Activated CD4-positive, alpha-beta T cell treated with anti-CD3 and anti-CD28 coated beads, Interleukin-2, Interleukin-4, amounts not matched to agents 100 ng/mL and 50 ng/mL, durations not matched to agents 16 hours and 8 hours (primary cell): ENCODE measurements at places on chromosomes 6 and 20.

- peak; percentile 21 for DNase-seq
Observed at GRCh38 chr20:4949833-4950178, 51.5 kb downstream of the SLC23A2 start.

- DNase-seq = peak; percentile 99
Observed at GRCh38 chr20:44310664-44311639, at the start of gene FITM2. Gene FITM2 (minus strand): TSS chr20:44311202. CDS start chr20:44311148, 54 bp downstream.

GRCh38 chr6:6515691-6516607, 72.6 kb upstream of the LY86 start:
- peak; percentile 89 for DNase-seq

DNA sequence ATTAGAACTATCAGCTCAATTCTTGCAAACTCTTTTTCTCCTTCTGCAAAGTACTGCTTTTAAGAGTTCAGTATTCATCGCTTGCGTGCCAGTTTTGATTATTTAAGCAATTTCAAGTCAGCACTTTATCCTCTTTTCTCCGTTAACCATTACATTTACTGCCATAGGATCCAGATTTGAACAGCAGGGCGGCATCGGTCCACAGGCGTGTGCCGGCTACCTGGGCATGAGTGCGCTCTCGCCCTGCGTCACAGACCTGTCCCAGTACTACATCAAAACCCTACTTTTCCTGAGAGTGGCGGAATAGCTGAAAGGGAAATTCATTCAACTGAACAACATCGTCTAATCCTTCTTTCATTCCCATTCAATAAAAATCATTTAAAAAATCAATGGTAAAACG, 53.4 kb downstream of the MYLK4 start:
- DNase-seq = no peak

- DNase-seq = no peak
Observed at GRCh38 chr20:6473197-6473596, 294.3 kb upstream of the BMP2 start.

DNA sequence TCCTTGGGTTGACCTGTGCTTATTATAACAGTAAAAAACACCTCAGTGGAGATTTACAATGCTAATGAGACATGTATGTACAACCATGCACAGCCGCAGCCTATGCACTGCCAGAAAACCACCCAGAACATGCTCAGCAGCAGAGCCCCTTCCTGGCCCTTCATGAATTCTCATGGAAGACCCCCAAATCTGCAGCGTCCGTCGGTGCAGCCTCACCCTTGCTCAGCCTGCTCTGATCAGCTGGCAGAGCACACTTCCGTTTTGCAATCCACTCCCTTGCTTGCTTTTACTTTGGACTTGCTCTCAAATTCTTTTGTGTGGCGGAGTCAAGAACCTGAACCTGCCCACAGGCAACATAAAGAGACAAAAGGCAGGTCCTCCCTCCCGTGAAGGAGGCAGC, 378.2 kb upstream of the SULF2 start:
- DNase-seq = no peak

DNA sequence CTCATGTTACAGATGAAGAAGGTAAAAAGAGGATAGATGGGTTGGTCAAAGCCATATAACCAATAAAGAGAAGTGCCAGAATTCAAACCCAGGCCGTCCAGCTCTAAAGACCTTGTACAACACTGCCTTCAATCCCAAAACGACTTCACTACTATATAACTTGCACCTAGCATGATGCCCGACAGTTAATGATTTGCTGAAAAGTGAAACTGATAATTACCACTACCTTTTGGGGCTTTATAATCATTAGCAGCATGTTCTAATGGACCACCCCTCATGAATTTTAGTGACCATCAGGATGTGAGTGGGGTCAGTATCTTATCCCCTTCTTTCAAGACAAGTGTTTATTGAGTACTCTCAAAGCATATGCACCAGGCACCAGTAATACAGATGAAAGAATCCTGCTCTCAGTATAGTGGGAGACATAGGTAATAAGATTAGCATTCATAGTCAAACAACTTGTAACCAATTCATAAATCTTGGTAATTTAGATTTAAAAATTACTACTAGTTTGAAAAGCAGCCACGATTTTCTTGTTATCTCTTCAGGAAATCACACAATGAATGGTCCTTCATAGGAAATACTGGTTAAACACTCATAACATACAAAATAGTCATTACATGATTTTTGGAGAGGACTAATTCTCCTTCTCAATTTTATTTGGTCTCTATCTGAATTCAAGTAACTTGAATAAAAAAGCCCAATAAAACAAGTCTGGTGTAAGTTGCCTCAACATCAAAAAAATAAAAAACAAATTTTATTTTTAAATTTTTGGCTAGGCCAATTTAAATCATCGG, 98.0 kb downstream of the EPB41L2 start:
- DNase-seq = peak; percentile 17

DNA sequence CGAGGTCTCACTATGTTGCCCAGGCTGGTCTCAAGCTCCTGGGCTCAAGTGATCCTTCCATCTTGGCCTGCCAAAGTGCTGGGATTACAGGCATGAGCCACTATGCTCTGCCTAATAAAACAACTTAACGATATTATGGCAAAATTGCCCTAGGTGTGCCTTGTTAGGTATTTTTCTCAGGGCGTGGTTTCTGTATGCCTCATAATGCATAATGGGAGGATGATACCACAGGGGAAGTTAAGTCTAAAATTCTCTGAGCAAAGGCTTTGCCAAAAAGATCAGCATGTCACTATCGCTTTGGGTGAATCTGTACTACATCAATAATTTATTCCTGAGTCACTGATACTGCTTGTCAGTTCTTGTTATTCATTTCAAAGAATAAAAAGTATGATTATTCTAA, 15.9 kb upstream of the LOC128125822 start:
- DNase-seq = no peak

GRCh38 chr6:7136859-7137334, 29.1 kb downstream of the RREB1 start:
- no peak for DNase-seq

DNA sequence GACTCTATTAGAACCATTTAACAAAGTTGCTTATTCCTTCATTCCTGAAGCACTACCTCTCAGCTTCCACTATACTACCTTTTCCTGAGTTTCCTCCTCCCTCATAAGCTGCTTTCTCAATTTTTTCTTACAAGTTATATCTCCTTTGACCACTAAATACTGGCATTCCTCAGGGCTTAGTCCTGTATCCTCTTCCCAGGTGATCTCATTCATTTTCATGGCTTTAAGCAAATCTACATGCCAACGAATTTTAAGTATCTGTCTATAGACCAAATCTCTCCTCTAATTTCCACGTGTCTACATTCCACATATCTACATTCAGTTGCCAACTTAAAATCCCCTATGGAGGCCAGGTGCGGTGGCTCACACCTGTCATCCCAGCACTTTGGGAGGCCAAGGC, 134.7 kb downstream of the BTBD9 start:
- no peak for DNase-seq

DNA sequence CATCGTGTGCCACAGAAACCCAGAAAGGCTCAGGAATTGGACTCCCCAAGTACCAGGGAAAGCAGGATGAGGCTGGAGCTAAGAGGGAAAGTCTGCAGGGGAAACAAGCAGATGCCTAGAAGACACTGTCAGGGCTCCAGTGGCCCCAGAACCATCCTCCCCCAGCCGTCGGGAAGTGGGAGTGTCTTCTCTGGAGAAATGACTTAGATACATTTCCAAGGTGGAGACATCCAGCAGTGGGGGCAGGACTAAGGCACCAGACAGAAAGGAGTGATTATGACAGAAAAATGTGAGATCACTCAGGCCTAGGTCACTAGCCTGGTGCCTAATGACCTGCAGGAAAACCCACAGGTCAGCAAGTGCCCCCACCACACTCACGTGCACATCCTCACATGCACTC, 36.0 kb upstream of the VSX1 start:
- DNase-seq = no peak

- DNase-seq = peak; percentile 93
Observed at GRCh38 chr6:137927777-137928218, 60.7 kb downstream of the TNFAIP3 start.

GRCh38 chr20:25353747-25354705, 36.6 kb downstream of the ABHD12 start:
- DNase-seq = no peak

GRCh38 chr20:60591172-60591799, 633.1 kb downstream of the CDH26 start:
- no peak for DNase-seq

DNA sequence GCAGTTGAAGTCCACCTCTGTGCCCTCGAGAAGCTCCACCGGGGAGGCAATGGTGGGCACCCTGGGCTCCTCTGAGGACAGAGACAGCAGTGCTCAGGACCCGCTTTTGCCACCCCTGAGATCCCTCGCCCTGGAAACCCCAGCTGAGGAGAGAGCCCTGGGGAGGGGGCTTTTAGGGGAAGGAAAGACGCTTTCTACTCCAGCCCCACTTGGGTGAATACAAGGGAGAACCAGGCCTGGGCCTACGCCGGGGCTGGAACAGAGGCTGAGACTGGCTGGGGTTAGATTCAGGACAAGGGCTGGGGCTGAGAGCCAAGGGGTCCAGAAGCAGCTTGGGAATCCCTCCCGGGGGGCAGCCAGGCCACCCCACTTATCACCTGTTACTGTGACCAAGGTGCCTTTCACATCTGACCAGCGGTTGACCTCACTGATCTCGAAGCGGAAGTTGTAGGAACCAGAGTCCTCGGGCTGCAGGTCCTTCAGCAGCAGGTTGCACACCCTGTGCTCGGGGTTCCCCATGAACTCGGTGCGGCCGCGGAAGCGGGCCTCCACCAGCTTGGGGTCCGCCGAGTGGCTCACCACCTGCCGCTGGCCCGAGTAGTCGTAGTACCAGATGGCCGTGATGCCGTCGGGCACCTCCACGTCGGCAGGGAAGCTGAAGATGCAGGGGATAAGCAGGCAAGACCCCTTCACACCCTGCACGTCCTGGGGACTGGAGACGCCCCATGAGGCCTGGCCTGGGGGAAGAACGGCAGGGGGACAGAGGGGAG, 6.2 kb downstream of the SIGLEC1 start:
- no peak for DNase-seq

DNA sequence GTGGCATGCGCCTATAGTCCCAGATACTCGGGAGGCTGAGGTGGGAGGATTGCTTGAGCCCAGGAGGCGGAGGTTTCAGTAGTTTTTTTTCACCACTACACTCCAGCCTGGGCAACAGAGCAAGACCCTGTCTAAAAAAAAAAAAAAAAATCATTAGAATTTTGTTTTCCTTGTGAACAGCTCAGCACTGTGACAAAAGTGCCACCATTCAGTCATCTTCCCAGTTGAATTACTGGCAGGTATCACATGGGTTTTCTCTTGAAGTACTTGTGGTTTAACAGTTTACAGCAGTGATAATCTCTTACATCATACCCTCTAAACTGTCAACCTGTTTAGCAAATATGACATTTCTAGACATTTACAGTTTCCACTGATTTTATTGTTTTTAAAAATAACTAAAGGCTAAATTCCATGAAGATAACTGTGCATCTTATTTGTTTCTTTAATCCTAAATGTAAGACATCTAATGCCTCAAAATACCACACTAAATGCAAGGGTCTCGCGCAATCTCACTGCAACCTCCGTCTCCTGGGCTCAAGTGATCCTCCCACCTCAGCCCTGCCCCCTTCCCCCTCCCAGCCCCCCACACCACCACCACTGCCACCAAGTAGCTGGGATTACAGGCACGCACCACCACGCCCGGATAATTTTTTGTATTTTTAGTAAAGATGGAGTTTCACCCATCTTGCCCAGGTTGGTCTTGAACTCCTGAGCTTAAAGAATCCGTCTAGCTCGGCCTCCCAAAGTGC, 7.0 kb downstream of the TRPC4AP start:
- peak; percentile 78 for DNase-seq

DNA sequence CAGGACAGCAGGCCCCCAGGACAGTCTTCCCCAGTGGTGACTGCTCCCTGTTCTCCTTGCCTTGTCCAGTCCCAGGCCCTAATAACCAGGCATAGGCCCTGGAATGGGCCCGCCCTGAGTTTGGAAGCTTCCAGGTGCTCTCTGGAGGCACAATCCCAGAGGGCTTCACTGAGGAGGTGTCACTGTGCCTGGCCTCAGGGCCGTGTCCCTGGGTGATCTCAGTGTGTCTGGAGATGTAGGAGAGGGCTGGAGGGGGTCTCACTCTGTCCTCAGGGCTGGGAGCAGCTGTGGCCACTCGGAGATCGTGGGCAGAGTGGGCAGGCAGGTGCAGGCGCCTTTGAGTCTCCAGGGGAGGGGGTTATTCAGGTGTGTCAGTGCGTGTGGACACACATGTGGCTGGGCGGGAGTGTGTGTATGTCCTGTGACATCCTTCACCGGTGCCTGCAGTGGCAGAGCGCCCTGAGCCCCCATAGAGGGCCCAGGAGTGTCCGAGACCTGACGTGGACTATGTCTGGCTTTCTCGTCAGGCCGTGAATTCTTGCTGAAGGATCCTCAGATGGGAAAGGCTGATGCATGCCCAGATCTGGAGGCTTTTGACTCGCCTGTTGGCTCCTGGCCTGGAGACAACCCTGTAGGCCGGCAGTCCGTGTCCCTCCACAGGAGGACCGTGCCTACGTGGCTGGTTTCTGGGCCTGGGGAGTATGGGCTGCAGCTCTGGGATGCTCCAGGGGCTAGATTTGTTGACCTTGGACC, 5.5 kb upstream of the NPBWR2 start:
- no peak for DNase-seq

- no peak for DNase-seq
Observed at GRCh38 chr6:35034411-35035191, 106.5 kb downstream of the TCP11 start.

DNA sequence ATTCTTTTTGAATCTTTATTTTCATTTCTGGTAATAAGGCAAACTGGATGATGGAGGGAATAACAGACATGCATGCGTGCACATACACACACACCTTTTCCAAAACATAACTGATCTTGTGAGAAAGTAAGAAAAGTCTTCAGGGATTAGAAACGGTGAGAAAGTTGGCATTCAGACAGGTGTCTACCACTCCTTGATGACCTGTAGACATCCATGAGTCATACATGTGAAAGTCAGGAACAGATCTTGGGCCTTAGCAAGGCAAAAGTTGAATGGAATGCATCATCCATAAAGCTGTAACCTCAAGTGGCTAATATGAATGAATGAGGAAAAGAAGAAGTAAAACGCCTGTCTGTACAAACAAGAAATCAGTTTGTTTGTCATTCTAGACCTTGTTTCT, 97.3 kb downstream of the GRIK2 start:
- DNase-seq = no peak

DNA sequence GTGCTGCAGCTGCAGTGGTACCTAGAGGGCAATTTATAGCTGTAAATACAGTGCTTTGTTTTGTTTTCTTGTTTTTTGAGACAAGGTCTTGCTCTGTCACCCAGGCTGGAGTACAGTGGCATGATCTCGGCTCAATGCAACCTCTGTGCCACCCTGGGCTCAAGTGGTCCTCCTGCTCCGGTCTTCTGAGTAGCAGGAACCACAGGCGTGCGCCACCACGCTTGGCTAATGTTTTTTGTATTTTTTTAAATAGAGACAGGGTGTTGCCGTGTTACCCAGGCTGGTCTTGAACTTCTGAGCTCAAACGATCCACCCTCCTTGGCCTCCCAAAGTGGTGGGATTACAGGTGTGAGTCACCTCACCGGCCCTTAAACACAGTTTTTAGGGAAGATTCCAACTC, 26.8 kb downstream of the CHRNA4 start:
- no peak for DNase-seq

- no peak for DNase-seq
Observed at GRCh38 chr6:33707771-33708170, 3.7 kb downstream of the UQCC2 start.
